ENCODE measurements at places on chromosomes 13 and 19.

- no peak for DNase-seq
Measured at GRCh38 chr13:99774644-99775043, 196.9 kb downstream of the ZIC5 start.

DNA sequence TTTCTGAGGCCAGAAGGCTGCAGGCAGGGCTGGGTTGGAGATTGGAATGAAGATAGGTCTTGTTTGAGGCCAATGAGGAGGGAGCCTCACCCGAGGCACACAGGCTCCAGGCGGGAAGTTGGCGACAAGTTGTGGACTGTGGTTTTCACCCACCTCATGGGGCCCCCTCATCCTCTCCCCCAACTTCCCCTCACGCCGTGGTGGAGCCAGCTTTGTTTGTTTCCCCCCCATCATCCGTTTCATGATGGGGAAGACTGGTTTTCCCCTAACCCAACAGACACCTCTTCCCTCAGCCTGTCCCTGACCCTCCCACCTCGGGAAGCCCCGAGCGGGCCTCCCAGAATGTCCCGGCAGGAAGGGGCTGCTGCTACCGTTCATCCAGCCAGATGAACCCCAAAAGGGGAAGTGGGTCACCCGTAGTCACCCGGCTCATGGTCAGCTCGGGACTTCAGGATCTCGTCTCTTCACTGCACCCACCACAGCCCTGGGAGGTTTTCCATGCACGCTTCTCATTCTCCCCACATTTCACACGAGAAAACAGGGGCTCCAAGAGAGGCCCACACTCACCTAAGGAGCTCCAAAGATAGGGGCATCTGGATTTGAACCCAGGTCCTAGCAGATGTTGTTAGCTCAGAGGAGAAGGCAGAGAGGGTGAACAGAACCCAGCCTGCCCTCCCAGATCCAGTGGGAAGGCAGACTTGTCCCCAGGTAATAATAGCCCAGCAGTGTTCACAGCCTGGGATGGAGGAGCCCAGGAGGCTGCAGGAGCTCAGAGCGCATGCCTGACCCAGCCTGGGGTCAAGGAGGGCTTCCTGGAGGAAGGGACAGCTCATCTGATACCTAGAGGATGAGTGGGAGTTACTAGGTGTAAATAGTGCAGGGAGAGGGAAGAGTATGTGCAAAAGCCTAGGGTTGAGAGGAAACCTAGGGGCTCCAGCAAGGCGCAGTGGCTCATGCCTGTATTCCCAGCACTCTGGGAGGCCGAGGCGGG, 23.5 kb downstream of the CEACAM16 start:
- DNase-seq, result peak; percentile 59

GRCh38 chr19:35042954-35043604, 1.6 kb downstream of the HPN start:
- DNase-seq, result no peak

DNA sequence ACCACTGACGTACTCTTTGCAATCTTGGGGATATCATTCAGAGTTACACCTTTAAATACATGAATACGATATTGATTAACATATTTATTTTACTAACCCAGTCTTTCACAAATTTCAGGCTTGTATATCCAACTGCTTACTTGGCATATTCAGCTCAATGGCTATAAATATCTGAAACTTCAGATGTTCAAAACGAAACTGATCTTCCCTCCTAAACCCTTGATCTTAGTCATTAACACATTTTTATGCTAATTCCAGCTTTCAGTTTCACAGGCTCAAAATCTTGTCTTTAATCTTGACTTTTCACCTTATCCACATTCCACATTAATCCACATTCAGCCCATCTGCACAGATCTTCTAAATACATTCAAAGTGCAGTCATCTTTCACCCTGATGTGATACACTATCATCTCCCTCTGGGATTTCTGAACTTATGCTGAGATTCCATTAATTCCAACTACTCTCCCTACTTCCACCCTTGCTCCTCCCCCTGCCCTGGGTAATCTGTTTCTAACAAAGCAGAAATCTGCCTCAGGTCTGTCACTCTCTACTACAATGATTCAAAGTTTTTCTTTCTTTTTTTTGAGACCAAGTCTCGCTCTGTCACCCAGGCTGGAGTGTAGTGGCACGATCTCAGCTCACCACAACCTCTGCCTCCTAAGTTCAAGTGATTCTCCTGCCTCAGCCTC, 387.2 kb downstream of the GPC5 start:
- peak; percentile 4 for DNase-seq

DNA sequence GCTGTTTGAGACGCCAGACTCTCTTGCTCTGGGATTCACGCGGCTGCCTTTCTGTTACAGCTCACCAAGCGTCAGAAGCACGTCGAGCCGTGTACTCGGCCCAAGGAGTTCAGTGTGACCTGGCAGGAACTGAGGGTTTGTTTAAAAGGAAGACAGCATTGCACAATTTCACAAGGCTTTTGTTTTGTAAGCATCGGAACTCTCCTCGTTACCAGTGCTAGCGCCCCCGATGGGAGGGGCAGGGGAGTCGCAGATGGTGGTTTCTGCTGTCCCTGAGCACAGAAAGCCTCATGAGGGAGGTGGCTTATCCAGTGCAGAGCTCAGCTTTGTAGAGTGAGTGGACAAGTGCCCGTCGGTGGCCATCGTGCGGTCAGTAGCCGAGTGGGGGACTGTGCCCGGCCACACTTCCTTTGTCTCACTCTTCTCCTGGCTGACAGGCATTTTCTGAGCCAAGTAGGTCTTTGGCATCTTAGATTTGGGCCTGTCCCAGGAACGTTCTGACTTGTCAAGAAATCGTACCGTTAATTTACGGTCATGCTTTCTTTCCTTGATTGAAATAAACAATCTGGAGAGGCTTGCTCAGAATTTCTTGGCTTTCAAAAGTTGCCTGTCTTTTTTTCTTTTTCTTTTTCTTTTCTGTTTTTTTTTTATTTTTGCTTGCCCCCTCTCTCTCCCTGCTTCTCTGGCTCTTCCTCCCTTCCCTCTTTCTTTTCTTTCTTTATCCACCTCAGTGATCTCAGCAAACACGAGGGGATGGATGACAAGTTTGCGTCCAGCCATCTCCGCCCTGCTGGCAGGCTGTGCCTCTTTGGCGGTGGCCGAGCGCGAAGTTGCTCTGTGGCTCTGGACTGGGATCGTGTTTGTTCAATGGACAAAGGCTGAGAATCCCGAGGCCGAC, 7.7 kb downstream of the KDM4B start:
- peak; percentile 64 for DNase-seq

- DNase-seq, result peak; percentile 100
Measured at GRCh38 chr19:1811942-1812425, at the start of gene ATP8B3. Gene ATP8B3, minus strand, starts transcription at chr19:1812276. Its CDS starts 540 bp downstream, at chr19:1811736.

DNA sequence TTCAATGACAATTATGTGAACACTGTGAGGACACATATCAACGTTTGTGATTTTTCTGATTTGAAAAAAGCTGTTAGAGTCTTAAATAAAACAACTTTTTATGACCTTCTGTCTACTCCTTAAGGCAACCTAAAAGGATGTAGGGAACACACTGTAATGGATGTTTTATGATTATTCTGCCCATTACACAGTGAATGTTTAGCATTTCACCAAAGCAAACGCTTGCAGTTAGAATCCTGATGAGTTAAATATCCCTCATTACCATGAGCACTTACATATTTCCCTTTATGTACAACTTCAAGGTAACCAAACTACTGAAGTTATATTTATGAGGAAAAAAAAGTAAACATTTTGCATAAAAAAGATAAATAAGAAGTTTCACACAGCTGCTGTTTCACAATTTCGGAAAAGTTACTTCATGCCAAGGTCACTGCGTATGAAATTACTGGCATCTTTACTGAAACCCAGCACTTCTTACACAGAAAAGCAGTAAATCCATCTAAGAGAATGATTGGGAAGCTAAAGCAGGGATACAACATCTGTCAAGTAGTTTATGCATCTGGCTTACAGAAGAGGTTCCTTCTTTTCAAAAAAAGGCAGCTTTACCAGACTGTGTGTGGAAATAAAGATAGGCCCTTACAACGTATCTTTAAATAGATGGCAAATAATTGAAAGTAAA, 733.7 kb upstream of the ATXN8OS start:
- no peak for DNase-seq

GRCh38 chr13:114106526-114106925, 25.9 kb downstream of the RASA3 start:
- no peak for DNase-seq

- no peak for DNase-seq
Measured at GRCh38 chr19:45772130-45772840, 3.2 kb upstream of the SIX5 start.

DNA sequence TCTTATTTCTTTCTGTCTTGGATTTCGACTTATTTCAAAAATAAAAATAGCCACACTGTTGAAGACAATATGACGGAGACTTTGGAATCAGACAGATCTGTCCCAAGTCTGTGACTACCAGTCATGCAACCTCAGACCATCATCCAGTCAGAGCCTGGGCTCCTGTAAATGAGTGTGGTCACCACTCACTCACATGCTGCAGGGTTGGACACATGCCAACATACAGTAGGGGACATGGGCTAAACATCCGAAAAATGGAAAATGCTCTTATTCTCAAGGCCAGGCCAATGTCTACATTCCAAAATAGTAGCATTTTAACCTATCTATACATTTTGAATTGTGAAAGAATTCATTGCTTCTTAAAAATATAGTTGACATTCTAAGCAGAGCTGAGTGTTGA, 75.5 kb upstream of the EDNRB start:
- no peak for DNase-seq

GRCh38 chr13:103568314-103568713, 502.1 kb upstream of the SLC10A2 start:
- DNase-seq, result no peak

DNA sequence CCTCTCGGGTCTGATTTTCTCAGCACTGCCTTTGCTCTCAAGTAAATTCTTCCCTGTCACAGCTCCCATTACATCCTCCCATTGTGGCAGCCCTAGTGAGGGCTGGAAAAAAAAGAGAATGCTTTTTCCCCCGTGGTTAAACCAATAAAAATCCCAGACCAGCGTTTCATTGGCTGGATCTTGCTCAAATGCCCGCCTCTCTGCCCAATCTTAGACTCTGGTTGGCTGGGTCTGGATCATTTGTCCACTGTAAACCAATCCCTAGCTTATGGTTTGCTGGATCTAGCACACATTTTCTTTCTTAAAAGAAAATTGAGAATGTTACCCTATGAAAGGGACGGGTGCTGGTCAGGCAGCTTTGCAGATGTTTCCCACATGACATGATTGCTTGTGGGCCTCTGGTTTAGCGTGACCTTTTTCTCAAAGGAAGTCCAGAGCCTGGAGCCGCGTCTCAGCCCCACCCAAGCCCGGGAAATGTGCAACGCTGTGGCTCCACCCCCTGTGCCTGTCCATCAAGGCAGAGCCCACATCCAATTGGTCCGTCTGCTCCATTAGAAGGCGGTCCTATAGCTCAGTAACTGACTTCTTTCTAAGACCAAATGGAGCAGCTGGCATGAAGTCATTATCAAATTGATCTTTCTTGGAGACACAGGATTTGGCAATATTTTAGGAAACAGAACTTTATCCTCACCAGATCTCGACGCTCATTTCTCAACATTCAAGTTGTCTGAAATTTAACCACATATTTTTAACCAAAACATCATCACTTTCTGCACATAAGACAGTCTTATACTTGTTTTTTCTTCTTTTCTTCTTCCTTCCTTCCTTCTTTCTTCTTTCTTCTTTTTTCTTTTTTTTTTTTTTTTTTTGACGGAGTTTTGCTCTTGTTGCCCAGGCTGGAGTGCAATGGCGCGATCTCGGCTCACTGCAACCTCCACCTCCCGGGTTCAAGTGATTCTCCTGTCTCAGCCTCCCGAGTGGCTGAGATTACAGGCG, 2.6 kb upstream of the MCEMP1 start:
- DNase-seq, result no peak

DNA sequence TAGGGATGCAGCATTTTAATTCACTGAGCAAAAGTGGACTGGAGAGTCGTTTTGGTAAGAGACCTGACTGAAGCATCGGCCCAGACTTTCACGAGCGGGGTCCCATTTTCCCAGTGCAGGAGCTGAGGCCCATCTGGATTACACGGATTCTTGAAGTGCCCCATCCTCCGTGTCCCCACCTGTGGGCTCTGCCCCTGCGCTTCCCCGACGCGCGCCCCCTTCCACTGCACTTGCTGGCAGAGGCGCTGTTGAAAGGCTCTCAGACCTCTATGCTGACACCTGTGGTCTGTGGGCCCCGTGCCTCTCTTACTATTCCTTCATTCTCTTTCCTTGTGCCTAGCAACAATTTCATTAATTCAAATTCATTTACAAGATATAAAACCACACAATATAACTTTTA, 50.3 kb upstream of the MCF2L start:
- no peak for DNase-seq

DNA sequence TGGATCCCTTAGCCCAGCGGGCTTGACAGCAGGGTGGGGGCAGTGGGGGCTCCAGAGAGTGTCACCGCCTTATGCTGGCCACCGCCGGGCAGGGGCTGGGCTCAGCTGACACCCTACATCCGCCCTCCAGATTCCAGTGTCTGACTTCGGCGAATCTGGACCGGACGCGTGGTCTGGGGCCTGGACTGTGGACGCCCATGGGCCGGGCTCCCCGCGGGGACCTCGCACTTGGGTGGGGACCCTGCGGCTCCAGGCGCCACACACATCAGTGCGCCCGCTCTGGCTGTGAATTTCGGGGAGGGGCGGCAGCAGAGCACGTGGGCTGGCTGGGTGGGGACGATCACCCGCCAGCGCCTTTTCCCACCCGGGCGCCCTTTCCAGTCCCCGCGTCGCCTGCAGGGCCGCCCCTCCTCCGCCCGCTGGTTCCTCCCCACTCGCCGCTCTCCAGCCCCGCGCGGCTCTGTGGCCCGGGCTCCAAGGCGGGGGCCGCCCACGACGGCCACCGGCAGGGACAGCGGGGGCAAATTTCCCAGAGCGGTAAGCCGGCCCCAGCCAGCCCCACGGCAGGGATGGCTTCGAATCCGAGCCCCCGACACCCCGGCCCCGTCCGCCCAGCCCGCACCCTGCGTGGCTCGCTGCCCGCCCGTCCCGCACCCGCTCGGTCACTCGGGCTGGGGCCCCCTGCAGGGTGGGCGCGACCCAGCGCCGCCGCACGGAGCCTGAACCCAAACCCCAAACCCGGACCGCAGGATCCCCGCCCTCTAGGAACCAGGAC, 23.3 kb upstream of the ZNF99 start:
- DNase-seq, result no peak

DNA sequence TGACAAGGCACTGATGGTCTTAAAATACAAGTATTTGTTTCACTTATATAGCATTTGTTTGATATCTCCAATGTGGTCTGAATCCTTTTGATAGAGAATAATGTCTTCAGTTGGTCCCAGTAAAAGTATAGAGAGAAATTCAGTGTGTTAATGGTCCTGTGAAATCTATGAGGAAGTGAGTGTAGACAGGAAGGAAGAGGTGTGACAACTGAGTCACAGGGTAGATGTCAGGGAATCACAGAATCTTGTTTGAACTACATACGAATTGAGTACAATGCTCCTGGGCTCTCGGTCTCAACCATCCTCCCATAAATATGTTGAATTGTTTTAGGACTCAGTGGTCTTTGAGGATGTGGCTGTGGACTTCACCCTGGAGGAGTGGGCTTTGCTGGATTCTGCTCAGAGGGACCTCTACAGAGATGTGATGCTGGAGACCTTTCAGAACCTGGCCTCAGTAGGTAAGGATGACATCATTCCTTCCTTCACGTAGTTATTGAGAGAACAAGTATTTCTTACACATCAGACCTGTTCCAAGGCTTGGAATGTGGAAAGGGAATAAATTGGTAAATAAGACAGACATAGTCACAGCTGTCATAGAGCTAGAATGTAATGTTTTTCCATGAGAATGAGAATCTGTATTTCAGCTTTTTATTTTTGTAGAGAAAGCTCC, 9.1 kb downstream of the ZNF555 start:
- DNase-seq, result no peak

All from GM20000 (cell line).